ENCODE measurements at places on chromosomes 7 and 10.

DNA sequence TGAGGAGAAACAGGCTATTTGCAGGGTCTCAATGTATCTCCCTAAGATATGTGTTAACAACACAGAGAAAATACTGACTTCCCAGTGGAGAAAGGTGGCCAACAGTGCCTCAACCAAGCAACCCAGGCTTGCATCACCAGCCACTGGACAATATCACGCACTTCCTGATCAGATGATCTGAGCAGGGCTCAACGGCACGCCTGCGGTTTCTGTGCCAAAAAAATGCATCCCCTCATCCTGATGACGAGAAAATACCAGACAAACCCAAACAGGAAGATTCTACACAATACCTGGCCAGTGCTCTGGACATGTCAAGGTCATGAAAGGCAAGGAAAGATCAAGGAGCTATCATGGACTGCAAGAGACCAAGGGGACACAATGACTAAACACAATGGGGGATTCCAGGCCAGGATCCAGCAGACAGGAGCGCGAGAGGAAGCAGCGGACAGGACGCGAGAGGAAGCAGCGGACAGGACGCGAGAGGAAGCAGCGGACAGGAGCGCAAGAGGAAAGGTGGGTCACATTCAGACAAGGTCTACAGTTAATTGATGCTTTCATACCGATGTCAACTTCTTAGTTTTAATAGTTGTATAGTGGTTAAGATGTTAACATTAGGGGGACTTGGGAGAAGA is 51.1 kb downstream of the GNA12 start:
- DNase-seq, result no peak

DNA sequence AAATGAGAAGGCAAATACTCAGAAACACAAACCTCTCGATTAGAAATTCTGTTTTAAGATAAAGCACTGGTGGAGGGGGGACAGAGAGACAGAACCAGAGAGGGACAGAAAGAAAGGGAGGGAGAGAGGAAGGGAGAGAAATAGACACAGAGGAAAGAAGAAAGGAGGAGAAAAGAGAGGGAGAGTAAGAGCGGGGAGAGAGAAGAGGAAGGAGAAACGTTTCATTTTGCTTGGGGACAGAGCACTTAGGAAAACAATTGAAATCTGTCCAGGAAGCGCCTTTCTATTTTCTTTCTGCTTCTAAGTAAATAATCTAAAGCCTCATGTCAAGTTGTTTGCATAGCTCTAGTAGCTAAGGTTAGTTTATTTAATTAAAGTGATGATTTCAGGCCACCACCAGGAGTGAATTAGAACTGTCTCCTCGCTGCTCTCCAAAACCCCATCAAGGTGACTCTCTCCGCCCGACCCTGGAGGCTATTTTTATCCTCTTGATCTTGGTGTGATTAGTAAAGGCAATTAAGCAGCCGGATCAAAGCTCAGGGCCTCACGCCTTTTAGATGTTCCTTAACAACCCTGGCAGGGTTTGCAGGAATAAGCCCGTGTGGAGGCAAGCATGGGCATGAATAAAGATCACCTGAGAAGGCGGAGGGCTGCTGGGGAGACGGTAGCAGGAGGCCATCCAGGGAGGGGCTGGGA is 73.4 kb upstream of the INSIG1 start:
- DNase-seq, result no peak

DNA sequence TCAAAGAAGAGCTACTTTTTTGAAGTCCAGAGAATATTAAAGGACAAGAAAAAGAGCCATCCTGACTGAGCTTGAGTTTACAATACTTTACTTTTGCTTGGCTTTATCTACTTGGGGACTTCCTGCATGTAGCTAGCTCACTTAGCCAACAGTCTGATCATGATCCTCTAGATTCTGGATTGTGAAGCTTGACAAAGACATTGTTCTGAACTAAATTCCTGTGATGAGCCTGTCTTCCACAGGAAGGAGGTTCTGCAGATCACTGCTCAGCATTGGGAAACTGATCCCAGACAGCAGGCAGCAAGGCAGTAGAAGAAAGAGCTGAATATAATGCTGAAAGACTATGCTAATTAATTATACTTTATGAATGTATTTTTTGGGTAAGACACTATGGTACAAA is 296.4 kb downstream of the DGKB start:
- no peak for DNase-seq

GRCh38 chr10:76299501-76299900 is 868.1 kb downstream of the LRMDA start:
- no peak for DNase-seq

DNA sequence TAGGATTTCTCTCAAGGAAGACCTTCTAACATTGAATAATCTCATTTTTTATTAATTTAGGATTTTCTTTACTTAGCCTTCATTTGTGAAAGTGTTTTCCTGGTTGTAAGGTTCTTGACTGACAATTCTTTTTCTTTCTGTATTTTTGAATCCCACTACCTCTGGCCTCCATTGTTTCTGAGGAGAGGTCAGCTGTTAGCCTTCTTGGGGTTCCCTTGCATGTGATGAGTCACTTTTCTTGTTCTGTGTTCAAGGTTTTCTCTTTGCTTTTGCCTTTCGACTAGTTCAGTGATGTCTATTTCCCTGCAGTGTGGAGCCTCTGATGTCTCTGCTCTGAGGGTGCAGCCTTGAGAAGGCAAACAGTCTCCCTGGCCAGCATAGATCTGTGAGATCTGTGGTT is 304.1 kb upstream of the ZNF32 start:
- no peak for DNase-seq

GRCh38 chr7:133309333-133309732 is 56.5 kb downstream of the EXOC4 start:
- no peak for DNase-seq

DNA sequence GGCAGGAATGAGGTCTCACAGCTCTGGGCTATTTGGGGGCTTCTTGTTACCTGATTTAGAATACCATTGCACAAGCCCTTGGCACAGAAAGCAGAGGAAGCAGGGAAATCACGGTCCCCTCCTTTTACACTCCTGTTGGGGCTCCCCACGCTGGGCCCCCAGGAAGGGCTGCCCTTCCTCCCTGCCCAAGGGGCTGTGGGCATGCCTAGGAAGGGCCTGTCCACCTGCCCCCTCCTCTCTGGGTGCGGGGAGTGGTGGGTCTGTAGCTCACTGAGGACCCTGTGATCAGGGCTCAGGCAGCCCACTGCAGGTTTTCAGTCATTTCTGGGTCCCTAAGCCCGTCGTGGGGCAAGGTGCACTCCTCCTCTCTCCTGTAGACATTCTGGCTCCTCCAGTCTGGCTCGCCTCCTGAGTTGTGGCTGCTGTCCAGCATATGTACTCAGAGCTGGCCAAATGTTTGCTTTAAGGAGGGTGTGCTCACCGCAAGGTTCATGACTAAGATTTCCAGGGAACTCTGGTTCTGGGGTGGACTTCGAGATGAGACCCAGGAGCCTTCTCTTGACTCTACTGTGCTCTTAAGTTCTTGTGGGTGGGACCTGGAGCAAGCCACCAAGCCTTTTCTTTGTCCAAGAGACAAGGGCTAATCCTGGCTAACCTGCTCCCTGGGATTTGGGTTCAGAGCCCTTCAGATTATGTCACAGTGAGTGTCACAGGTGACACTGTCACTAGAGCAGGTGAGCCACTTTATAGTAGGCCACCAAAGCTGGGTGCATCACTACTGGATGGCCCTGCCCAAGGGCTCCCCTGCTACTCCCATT is 56.0 kb downstream of the TACR2 start:
- no peak for DNase-seq

- no peak for DNase-seq
Measured at GRCh38 chr7:27697861-27698430, 35.3 kb upstream of the HIBADH start.

GRCh38 chr7:31633894-31634494 is 53.0 kb upstream of the PPP1R17 start:
- DNase-seq, result no peak

GRCh38 chr10:31724296-31724695 is 204.3 kb downstream of the ARHGAP12 start:
- no peak for DNase-seq

GRCh38 chr10:131901181-131901829 is 497 bp downstream of the PPP2R2D start:
- DNase-seq, result peak; percentile 28

DNA sequence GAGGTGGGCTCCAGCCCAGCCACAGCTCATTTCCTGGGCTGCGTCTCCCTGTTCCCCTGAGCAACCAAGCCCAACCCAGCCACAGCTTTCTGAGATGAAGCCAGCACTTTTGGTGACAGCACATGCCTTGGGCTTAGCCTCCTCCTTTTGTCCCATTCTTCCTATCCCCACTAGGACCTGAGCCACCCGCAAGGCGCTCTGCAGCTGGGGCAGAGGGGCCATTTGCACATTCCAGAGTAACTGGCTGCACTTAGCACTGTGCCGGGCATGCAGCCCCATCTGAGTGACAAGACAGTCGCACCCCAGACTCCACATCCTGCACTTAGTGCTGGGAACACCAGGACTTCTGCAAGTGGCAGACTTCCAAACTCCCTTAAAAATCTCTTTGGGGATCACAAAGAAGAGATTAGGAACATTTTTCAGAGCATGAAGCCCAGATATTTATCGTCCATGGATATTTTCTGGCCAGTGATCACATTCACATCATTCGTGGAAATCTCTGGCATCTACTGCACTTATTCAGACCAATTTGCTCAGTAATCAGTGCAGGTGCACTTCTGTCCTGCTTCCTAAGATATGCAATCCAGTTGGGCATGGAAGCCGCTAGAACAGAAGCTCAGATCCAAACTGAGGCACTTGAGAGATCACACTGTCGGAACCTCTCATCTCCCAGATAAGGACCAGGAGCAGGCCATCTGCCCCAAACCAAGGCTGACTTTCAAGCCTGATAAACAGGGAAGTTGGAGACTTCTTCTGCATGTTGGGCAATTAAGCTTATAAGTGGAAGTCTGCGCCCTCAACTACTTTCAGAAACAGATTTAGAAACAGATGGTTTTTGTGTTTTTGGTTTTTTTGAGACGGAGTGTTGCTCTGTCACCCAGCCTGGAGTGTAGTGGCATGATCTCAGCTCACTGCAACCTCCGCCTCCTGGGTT is 26.4 kb downstream of the CHST15 start:
- no peak for DNase-seq

- DNase-seq, result no peak
Measured at GRCh38 chr7:5457245-5457735, 33.7 kb upstream of the TNRC18 start.

DNA sequence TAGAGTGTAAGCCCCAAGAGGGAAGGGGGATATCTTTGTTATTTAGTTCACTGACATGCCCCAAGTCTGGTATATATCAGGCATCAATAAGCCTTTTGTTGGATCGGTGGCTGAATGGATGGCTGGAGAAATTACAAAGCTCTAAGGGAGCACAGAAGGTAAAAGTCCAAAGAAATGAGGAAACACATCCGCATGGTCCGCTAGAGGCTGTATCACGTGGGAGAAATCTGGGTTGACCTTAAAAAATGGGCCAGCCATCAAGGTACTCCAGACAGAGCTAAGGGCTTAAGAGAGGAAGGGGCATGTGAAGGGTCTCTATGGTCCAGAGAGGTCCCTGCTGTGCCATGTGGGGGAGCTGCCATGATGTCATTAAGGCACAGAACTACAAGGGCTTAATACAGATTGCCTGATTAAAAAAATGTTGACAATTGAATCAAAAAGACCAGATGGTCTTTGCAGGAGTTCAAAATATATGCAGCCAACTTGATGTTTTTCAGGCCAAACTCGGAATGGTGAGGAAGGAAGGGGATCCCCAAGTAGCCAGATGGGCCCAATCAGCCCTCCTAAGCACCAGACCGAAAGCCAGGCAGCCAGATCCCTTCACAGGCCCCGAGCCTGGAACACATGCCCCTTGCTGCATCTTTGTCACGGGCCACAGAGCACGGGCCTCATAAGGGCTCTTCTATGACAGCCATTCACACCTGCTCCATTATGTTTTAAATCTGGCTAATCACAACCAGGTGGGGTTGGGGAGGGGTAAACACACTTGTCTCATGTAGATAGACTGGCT is 31.9 kb downstream of the SCRN1 start:
- DNase-seq, result no peak

GRCh38 chr10:13195016-13195415 is 33.7 kb downstream of the MCM10 start:
- no peak for DNase-seq

DNA sequence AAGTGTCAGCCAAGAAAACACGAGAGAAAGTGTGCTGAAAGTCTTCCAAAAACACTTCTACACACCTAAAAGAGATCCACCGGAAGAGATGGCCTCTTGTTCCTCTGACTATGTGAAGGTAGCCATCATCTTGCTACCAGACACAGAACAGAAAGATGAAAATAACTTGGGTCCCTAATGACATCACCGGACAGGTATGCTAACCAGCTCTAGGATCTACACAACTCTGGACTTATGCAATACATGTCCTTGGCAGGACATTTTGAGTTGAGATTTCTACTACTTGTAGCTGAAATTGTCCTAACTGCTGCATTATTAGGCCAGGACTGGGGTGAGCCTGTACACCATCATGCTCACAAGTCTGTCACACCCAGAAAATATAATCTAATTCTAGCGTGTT is 358.7 kb downstream of the ELMO1 start:
- no peak for DNase-seq

DNA sequence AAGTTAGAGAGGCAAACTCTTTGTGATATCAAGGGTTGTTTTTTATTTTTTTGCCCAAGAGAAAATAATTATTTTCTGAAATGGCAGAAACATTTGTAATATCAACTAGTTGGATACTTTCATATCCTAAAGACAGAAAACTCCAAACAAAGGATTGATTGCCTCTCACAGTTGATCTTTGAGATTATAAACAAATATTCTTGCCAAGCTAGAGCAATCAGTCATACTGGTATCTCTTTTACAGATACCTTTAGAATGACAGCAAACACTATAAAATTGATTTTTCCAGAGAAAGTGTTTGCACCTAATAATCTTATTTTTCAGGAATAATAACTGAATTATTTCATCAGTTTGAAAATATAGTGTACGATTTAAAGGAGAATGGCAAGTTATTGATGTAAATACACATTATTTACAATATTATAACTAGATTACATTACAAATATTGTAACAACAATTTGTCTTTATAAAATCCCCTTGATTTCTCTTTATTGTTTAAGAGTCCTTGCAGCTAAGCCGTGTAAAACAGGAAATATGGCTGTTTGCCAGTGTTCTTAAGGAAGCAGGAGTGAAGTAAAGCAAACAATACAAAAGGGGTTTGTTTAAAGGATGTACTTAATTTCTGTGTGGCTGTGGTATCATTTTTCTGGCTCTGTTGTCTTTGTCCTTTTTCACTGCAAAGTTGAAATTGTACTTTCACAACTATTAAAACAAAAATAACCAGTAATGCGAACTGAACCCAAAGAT is 58.4 kb downstream of the MAPK8 start:
- no peak for DNase-seq

DNA sequence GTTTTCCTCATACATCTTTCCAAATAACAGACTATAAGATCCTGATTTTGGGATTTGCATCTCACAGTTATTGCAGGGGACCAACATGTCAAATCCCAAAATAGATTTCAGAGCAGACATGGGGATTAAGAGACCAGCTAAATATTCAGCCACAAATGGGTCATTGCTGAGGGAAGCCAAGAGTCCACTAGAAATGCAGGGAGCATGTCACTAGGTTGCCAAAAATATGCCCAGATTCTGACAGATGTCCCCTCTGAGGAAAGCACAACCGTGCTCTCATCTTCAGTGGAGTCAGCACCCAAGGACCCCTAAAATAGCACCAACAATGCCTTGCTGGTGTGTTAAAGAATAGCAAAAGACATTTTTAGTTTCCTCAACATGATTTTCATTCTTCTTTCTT is 56.2 kb upstream of the AGK start:
- no peak for DNase-seq
